ENCODE measurements at places on chromosomes 6 and 20.

GRCh38 chr6:54874349-54875048 lies 27.9 kb downstream of the FAM83B start:
- no peak for DNase-seq

DNA sequence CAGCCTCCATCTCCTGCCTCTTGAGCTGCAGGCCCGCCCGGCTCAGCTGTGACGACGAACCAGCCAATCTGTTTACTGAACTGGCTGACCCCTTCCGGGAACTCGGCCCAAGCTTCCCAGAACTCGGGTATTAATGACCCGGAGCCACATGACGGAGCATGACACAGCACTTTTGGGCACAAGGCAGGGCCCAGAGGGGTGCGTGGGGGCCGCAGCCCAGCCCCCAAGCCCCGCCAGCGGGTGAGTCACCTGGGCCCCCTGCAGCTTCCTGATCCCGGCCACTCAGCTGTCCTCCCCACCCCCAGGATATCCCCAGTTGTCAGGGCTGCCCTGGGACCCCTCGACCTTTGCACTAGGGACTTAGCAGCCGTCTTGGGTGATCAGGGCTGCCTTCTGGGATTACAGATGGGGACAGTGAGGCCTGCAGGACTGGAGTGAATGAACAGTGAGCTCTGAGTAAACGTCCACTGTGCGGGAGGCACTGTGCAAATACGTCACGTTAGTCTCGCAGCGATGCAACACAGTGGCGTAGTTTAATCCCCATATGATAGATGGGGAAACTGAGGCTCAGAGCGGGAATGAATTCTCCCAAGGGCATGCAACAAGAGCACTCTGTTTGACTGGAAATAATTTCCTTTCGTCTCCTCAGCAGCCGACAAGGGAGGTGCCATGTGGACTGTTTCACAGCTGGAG lies 102.1 kb downstream of the CEBPB start:
- DNase-seq, result no peak

- DNase-seq, result peak; percentile 13
Measured at GRCh38 chr20:48965189-48965910, 43.8 kb downstream of the ARFGEF2 start.

GRCh38 chr6:31831350-31832215 lies 4.0 kb downstream of the HSPA1B start:
- DNase-seq, result no peak

DNA sequence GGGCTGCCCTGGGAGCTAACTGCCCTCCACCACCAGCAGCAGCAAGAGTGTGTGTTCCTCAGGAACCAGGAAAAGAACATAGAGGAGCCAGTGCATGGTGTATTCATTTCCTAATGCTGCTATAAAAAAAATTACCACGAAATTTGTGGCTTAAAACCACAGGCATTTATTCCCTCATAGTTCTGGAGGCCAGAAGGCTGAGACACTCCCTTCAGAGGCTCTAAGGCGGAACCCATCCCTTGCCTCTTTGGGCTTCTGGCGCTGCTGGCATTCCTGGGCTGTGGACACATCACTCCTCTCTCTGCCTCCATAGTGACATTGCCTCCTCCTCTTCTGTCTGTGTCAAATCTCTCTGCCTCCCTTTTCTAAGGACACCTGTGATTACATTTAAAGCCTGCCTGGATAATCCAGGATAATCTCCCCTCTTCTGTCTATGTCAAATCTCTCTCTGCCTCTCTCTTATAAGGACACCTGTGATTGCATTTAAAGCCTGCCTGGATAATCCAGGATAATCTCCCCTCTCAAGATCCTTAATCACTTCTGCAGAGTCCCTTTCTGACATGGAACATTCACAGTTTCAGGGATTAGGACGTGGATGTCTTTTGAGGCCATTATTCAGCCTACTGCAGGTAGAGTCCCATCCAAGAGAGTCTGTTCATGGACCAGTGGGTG lies 54.7 kb downstream of the NDUFAF5 start:
- peak; percentile 71 for DNase-seq

- DNase-seq, result no peak
Measured at GRCh38 chr6:30599625-30600324, 17.3 kb downstream of the PPP1R10 start.

DNA sequence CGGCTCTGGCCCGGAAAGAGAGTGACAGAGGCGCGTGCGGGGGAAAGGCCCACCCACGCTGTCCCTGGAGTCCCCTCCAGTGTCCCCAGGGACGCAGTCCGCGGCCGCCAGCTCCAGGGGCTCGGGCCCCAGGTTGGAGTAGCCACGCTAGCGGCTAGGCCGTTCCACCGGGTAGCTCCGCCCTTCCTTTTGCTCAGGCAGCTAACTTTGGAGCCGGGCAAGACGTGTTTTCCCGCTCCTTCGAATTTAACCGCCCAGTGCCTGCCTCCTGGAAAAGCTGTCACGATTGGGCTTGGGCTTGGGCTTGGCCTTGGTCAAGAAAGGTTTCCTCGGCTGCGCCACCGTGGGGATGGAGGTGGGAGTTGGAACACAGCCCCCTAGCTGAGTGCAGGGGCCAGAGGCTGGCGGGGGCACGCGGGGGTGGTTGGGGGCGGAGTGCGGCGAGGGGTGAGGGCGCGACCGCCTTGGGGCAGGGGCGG lies 4.7 kb downstream of the LINC00237 start:
- no peak for DNase-seq

DNA sequence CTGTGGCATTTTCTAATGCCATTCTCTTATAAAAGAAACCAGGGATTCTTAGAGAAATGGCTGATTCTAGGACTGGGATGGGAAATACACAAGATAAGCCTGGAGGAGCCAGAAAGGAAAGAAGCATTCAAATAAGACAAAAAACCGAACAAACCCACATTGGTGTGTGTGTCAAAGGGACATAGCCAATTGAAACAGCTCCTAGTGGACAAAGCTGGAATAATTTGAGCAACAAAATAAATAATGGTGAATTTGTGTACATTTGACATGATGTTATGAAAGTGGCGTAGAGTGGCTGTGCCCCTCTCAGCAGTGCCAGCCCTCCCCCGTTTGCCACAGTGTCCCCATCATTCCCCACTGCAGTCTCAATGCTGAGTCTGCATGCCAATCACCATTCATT lies 55.5 kb downstream of the B3GAT2 start:
- no peak for DNase-seq

GRCh38 chr6:106163966-106164877 lies 78.1 kb downstream of the PRDM1 start:
- no peak for DNase-seq

- no peak for DNase-seq
Measured at GRCh38 chr20:14902432-14903089, 565.1 kb upstream of the FLRT3 start.

DNA sequence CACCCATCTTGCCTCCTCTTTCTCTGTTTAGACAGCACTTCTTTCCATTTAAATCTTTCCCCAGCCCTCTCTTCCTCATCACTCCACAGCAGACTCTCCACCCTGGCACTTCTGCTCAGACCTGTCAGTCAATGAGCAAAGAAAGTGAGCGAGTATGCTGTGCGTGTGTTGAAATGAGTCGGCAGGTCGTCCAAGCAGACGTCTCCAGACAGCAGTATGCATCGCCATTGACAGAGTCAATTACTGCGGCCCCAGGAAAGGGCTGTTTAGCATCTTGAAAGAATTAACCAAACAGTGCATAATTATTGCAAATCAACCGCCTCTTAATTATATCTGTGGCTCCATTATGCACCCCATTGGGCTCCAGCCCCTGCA lies 54.8 kb upstream of the KCNG1 start:
- no peak for DNase-seq

DNA sequence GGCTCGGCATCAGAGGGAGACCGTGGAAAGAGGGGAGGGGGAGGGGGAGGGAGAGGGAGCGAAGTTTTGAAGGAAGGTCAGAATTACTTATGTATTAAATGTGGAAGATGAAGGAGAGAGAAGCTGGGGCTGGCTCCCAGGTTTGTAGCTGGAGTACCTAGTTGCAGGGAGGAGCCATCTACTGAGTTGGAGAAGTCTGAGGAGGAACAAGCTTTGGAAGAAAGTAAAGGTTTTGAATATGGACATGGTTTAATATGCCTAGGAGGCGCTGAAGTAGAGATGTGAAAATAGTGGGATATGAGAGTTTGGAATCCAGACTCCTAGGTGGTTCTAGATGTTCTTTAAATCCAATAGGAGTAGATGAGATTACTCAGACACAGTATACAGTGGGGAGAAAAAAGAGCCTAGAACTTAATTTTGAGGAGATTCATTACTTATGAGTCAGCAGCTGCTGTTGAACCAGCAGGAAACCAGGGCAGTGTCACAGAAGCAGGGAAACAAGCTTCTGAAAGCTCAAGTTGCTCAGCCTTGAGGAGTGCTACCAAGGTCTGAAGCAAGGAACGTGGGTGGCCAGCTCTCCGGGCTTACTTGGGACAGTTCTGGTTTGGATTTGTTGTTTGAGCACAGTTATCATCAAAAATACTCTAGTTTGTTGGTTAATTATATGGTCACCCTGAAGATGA lies 149.3 kb downstream of the UTRN start:
- no peak for DNase-seq

DNA sequence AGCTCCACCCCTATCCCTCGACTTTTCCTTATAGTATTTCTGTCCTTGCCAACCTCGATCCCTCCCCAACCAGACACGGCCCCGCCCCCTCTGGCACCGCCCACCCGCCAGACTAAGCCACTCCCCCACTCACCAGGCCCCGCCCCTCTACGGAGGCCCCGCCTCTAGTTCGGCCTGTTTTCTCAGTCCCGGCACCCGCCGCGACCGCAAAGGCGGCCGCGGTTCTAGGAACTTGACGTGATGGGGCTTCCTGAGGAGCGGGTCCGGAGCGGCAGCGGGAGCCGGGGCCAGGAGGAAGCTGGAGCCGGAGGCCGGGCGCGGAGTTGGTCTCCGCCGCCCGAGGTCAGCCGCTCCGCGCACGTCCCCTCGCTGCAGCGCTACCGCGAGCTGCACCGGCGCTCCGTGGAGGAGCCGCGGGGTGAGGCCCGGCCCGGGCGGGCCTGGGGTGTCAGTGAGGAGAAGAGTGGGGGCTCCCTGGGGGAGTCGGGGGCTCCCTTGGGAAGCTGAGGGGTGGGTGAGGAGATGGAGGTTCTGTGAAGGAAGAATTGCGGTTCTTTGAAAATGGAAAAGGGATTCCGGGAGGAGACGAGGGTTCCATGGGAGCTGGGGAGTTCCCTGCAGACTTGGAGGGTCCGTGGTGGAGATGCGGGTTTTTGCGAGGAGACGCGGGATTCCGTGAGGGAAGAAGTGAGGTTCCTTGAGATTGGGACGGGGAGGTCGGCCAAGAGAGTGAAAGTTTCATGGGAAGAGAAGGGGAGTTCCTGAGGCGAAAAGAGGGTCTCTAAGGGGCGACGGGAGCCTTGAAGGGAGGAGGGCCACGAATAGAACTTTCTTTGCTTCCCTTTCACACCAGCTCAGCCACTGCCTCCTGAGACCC lies at the start of gene ACSS2:
TSS of gene ACSS2 (plus strand) at position 207 of the 877 bp plus-strand sequence. CDS start at position 241, 34 bp downstream.
- no peak for DNase-seq

DNA sequence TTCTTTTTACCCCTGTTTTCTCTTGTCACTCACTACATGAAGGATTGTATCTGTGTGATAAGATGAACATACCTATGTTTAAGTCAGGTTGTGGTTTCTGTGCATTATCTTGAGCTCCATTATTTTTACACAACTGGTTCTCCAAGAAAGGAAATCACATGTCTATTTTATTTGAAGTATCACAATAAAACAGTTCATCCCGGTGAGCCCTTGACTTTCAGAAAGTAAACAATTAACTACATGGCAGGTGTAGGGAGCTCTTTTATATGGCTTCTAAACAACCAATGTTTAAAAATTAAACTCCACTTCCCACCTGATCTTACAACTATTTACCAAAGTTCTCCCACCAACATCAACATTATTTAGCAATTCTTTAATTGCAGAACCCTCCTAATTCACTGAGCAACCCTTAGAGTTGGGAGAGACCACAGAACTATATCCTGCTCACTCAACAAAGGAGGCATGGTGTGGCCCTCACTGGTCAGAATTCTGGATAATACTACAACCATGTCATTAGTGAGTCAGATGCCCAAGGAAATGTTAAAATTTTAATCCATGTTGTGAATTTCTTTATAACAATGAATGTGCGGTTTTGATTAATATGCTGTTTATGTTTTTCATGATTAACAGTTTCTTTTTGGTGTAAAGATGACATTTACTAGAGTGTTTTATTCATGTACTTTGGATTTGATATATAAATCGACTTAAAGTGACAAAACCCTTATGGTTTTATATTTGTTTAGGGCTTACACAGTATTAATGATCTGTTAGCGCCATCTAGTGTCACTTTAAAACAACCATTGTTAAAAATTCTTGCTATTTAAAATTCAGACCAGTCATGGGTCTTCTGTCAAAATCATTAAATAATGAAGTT lies 50.0 kb upstream of the SCGN start:
- DNase-seq, result no peak

GRCh38 chr6:130431346-130431852 lies 65.6 kb downstream of the TMEM200A start:
- DNase-seq, result no peak

- DNase-seq, result no peak
Measured at GRCh38 chr20:32496811-32497533, 88.2 kb downstream of the NOL4L start.

GRCh38 chr6:144155529-144155928 lies 5.2 kb downstream of the STX11 start:
- no peak for DNase-seq

DNA sequence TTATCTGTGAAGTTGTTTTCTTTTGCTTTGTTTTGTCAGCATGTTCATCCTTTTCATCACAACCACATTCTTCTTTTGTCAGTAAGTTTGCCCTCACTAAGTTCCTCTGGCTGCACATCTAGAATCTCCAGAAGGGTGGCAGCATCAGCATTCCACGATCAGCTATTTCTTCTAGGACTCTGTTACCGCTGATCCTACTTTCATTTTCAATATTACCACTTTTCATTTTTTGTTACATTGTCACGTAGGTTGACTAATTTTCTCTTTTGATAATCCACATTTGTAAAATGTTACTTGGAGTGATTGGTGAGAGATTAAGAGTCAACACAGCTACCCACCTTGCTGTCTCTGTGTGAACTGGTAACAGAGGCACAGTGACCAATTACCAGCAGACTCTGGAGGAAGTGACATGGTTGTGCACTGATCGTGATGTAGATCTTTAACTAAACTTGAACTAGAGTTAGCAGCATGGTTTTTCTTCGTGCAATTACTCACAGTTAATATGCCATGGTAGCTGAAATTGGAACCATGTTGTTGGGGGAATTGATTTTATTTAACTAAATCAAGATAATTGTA lies 307.9 kb upstream of the SLC35B3 start:
- DNase-seq, result no peak

- no peak for DNase-seq
Measured at GRCh38 chr20:51450221-51450712, 92.3 kb downstream of the NFATC2 start.

- DNase-seq, result no peak
Measured at GRCh38 chr6:160132776-160133338, 11.2 kb downstream of the SLC22A1 start.

DNA sequence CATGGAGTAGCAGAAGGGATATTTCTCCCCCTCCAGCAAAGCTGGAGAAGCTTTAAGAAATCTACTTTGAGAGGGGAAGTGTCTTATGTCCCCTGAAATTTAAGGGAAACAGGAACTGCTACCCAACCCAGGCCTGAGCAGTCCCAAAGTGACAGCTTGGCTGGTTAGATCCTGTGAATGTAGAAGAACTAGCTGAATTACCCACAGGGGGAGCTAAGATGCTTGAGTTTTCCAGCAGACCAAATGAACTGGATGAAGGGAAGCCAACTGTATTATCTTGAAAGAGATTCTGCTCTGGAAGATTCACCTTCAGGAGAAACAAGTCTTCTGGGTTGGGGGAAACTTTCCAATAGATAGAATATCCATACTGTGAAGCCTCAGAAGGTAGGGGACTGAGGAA lies 303.3 kb upstream of the MMS22L start:
- DNase-seq, result peak; percentile 19

Data from WERI-Rb-1 (cell line).